ENCODE measurements at places on chromosomes 2 and 18. TPM values are rescaled to one million over a fixed set of nuclear protein-coding genes. Genes with fewer than 3 reads are reported as not detected.

- no peak for DNase-seq
Measured at GRCh38 chr2:147173189-147173581, 671.6 kb upstream of the ACVR2A start.

DNA sequence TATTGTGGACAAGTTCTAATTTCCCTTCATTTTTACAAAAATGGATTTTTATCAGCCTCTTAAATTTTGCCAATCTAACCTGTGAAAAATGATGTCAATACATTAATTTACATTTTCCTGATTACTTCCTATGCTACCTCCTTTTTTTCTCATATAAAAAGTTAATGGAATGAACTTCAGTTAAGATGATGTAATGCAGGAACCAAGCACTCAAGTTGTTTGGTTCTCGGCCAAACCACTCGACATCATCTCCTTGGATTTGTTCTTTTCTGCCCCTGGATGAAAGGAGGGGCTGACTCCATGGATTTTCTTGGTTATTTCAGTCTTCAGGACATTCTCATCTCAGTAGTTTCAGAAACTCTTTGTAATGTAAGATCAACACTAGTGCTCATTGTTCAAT is 253.1 kb upstream of the NXPH2 start:
- DNase-seq: no peak

Gene LYG2
- not detected for total RNA-seq

Gene ARID5A
- total RNA-seq: 13.1 TPM

DNA sequence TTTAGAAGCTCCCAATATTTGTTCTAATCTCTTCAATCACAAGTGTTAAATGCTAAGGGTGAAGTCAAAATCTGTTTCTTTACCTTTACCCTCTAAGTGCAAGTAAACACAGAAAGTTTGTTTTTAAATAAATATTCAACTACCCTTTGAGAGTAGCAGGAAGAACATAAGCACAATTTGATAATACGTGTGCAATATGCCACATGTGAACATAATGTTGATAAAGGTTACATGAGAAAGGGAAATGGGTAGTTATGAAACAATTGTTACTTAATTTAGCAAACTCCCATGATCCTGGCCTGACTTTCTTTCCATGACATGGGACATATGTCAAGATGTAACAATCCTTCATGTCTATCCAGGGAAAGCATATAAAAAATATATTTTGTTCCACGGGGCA is 7.1 kb downstream of the SPRED2 start:
- DNase-seq: no peak

Gene RESP18
- total RNA-seq: 1.3 TPM

DNA sequence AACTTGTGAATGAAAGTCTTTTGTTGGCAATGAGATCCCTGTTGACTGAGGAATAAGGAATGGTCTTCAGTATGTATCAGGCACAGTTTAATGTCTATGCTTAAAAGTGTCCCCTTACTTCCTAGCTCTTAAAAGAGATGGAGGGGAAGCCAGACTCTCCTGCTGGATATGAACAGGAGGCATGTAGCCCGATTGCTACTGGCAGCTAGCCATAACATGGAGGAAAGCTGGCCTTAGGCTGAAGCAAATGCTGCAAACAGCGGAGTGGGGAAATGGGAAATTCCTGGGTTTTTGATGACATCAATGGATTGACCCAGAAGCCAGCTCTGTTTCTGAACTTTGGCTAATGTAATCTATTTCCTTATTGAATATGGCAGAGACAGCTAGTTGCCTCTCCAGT is 266.1 kb downstream of the SLC4A3 start:
- no peak for DNase-seq

Data from dorsolateral prefrontal cortex (tissue), 122 donors.